Fibroblast of villous mesenchyme (primary cell): ENCODE measurements at places on chromosomes 6 and 20.

- peak; percentile 88 for DNase-seq
Measured at GRCh38 chr6:32087574-32088486, 21.3 kb downstream of the TNXB start.

DNA sequence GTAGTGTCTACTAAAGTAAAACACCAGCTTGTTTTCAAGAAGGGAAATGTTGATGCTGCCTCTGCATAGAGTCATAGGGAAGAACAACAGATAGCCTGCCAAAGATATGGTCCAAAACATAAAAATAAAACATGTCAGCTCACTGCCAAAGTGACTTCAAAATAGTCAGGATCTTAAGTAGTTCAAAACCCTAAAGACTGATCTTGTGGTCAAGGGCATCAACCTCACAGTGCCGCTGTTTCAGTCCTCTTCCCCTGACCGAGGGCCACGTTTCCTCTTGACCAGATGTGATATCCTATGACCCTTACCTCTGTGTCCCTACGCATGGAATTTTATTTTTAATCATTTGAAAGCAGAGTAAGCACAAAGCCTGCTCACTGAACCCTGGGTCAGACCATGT, 104.2 kb upstream of the CNKSR3 start:
- DNase-seq, result no peak

GRCh38 chr6:151142676-151143075, 97.1 kb upstream of the AKAP12 start:
- no peak for DNase-seq

DNA sequence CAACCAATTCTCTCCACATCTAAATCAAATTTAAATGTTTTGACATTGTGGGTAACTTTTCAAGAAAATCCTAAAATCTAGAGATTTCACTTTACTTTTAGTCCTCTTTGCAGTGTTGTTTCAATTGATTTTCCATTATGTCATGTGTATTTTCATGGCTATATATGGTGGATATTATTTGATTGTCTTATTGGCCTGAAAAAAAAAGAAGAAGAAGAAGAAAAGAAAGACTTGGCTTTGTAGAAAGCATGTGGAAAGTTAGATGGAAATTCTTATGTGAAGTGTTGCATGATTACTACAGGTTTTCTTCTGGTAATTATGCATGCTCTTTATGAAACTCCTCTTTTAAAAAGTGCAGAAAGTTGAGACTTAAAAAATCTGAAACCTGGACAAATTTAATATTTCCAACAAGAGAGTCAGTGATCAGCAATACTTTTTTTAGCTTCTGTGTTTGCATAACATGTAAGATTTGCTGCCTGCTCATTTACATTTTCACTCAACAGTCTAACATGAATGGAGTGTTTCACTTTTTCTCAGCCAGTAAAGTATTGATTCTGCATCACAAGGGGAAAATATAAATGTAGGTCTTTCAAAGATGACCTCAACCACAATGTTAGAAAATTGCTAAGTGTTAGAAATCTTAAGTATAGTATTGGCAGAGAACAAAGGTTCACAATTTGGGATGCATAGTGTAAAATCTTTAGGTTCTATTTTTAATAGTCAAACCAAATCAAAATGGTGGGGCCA, 438.7 kb downstream of the BCKDHB start:
- no peak for DNase-seq

GRCh38 chr6:85115876-85116275, 334.0 kb upstream of the NT5E start:
- no peak for DNase-seq

DNA sequence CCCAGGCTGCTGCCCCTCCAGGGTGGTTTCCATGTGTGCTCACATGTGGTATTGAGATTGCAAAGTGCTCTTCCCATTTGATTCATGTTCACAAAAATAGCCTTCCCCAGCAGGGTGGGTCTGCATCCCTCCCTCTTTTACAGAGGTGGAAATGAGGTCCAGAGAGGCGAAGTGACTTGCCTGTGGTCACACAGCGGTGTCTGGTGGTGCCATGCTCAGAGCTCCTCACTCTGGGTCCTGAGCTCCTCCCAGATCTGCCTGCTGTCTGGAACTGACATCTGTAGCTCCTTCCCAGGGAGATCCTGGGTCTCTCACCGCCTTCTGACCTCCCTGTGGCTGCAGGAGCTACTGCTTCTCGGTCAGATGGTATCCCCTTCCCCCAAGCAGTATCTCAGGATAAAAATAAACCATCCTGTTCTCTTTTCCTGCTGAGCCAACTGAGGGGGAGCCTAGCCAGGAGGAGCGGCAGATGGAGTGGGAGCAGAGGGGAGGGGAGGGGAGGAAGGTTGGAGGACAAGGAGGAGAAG, 11.9 kb downstream of the CD40 start:
- no peak for DNase-seq

DNA sequence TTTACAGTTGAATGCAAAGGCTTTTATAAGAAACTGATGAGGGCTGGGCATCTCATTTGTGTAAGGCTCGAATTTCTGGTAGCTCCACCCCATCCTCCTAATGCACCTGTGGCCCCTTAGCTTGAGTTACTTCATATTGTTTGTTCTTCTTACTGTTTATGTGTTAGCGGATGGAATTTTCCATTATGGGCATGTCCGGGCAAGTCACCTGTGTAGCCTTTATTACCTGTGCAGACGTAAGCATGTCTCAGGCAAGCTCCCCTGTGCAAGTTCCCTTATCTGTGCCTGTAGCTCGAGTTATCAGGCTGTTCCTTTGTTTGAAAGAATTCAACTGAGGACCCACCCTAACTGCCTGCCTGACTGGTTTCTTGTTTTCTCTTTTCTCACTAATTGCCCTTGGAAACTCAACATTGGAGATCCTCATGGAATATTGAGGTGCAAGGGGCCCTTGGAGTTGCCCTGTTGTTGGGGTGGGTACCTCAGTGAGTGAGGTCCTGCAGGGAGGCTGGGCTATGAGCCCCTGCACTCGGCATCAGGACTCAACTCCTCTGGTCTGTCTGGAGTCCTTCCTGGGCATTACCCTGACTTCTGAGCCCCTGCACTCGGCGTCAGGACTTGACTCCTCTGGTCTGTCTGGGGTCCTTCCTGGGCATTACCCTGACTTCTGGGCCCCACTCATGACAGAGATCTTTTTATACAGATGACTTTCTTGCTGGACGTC, 207.9 kb upstream of the SULF2 start:
- no peak for DNase-seq

DNA sequence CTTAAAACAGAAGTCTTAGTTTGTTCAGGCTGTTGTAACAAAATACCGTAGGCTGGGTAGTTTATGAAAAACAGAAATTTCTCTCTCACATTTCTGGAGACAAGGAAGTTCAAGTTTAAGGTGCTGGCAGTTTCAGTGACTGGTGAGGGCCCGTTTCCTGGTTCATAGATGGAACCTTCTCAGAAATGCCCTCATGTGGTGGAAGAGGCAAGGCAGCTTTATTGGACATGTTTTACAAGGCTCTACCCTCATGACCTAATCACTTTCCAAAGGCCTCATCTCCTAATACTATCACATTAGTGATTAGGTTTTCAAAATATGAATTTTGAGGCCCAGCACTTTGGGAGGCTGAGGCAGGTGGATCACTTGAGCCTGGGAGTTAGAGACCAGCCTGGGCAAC, 2.4 kb downstream of the HEBP2 start:
- DNase-seq, result no peak

DNA sequence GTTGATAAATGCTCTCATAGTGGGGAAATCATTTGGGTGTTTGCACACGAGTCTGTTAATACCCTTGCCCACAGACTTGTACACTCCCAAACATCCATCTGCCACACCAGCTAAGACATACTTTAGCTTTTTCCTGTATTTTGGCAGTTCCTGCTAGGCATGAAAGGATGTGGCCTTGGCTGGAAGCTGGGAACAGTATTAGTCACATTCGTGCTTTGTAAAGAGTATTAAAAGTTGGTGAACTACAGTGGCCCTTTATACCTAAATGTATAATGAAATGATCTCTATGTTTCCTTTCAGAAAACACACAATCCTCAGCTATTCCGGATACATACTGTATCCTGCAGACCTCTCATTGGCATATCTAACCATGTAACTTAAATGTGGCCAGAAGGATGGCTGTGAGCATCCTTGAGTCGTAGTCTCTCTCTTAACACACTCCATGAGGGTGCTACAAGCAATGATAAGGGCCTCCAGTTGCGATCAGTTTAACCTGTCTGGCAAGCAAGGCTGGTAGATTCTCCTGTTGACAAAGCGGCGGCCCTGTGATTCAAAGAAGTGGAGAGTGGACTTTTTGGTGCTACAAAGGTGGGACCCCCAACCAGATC, 1.5 kb downstream of the LEMD2 start:
- DNase-seq, result peak; percentile 30

- peak; percentile 55 for DNase-seq
Measured at GRCh38 chr6:12957321-12958051, 240.9 kb downstream of the PHACTR1 start.

DNA sequence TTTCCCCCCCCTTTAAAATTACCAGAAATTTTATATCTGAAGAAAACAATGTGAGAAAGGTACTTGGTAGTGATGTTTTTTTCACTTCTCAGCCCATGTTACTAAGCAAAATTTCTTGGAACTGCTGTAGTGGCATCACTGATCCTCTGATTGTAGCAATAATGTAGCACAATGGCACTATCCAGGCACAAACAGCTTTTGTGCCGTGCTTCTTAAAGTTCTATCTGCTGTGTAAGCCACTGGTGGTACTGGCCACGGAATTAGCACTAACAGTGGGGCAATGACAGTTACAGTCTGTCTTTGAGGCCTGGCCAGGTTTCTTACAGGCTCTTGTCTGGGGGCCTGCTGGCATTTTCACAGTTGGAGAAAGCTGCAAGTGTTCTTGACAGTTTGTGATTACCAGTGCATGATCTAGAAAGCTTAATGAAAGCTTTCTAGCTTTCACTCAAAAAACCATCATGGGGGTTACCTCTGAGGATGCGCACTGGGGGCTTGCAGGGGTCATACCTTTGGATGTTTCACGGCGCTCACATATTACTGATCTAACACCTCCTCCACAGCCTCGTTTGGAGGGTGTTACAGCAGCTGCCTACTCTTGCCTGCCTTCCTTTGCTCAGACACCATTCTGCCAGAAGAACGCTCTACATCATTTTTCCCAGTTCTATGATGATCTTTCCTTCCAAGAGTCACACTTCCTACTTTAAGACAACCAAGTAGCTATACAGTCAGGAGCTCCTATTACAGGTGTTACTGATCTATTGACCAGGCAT, 58.4 kb upstream of the ARMH2 start:
- DNase-seq, result no peak

GRCh38 chr6:156658186-156658965, 118.8 kb upstream of the ARID1B start:
- peak; percentile 89 for DNase-seq

GRCh38 chr20:30500829-30501440, 756.5 kb upstream of the DEFB115 start:
- DNase-seq, result no peak

DNA sequence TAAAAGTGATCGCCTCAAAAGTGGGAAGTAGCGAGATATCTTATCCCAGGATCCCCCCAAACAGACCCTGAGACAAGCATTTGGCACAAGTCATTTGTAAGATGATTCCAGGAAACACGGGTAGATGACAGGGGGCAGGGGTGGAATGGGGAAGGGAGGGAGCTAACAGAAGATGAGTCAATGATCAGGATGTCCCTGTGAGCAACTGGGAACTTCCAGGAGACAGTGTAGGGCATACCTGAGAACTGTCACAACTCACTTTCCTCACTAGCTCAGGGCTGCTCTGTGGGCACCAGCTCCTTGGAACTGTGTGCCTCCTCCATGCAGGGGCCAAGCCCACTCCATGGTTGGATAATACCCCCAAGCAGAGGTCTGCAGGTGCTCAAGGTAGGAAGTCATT, 38.5 kb upstream of the VSX1 start:
- DNase-seq, result no peak

GRCh38 chr20:10659651-10660601, 13.9 kb downstream of the JAG1 start:
- no peak for DNase-seq

DNA sequence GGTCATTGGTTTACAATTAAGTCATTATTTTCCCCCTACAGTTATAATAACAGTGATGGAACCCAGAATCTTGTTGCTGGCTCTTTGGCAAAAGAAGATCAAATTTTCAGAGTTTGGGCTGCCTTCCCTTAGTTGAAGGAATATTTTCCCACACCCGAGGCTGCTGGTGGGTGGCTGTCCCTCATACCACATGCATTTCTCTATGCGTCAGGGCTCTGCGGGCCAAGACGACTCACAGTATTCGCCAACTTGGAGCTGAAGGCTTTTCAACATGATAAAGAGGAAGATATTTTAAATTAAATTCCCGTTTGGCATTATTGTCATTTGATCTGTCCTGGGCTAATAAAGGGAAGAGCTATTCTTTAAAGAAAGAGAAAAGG, 102.2 kb upstream of the SASH1 start:
- peak; percentile 57 for DNase-seq

DNA sequence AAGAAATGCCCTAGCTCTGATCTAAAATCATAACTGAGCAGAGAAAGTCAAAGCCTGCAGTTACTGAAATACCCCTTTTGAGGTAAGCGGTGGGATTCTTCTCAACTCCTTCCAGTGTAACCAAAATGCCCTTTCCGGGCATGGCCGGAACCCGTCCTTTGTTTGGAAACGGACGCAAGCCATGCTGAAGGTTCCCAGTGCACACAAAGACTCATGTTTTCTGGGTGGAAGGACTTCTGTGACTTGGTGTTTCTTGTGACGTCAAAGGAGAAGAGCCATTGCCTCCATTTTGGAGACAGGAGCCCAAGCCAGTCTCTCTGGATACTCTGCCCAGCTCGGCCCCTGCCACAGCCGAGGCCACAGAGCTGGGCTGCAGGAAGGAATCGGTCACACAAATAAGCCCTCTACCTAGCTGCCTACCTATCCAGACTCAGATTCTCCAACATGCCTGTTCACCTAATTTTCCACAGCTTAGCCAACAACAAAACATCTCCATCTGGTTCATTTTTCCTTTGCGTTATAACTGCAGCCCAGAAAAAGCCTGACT, 182.8 kb downstream of the TBXT start:
- DNase-seq, result no peak

GRCh38 chr20:19099596-19100545, 112.6 kb upstream of the SLC24A3 start:
- no peak for DNase-seq

- DNase-seq, result no peak
Measured at GRCh38 chr20:62164879-62165761, 17.7 kb upstream of the MTG2 start.

- no peak for DNase-seq
Measured at GRCh38 chr6:57247603-57248002, 25.5 kb upstream of the RAB23 start.

DNA sequence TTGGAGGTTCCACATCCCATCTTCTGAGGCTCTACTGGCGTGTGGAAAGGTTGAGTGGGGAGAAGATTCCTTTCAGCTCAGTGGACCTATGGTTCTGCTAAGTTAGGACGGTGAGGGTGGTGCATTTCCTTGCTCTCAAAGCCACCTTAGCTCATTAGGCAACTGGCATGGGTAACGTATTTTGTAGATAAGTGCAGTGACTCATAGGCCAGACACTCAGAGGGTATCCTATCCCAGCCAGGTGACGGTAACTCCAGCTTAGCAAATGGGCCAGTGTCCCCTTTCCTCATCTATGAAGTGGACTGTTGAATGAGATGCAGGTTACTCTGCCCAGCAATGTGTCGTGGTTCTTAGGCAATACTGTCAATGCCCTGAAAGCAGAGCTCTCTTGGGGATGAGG, 3.7 kb downstream of the RPS6KA2 start:
- DNase-seq, result no peak

GRCh38 chr6:63926258-63926780, 290.7 kb downstream of the PHF3 start:
- DNase-seq, result no peak
